ENCODE measurements at places on chromosomes 6 and 20.

- DNase-seq, result no peak
Observed at GRCh38 chr6:41970436-41970846, 28.8 kb upstream of the CCND3 start.

DNA sequence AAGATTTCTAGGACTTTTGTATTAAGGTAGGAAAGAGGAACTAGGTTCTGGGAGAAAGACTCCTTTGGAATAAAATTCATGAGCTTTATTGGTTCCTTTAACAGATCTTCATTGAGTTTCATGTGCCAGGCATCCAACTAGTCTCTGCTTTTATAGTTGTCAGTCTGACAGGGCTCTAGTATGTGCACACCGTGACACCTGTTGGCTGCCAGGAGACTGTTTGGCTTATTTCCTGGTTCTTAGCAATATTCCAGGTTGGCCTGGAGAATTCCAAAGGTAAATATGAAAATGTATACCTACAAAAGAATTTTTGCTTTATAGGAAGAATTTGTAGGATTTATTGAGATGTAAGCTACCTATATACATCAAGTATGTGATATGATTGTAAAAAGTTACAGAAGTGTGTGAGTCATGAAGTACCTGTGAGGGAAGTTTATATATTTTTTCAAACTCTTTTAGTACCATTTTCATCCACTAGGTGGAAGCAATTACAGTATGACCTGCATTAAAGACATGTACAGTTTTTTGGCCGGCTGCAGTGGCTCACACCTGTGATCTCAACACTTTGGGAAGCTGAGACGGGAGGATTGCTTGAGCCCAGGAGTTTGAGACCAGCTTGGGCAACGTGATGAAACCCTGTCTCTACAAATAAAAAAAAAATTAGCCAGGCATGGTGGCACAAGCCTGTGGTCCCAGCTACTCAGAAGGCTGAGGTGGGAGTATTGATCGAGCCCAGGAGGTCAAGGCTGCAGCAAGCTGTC is 35.2 kb downstream of the NDUFAF5 start:
- peak; percentile 40 for DNase-seq

DNA sequence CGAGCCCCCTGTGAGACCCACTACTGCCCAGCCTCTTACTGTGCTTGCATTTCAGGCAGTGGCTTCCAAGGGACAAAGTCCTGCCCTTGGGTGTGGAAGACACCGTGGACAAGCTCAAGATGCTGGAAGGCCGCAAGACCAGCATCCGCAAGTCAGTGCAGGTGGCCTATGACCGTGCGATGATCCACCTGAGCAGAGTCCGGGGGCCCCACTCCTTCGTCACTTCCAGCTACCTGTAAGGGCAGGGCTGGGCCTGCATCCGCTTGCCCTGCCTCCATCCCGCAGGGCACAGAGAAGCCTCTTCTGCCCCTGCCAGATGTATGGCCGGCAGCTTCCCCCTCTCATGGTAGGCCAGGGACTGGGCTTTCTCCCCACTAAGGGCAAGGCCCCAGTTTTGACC is 33.8 kb downstream of the BRPF3 start:
- DNase-seq, result no peak

GRCh38 chr20:24042646-24043045 is 54.1 kb upstream of the GGTLC1 start:
- DNase-seq, result no peak

GRCh38 chr6:26743941-26744699 is 84.6 kb upstream of the ZNF322 start:
- no peak for DNase-seq

DNA sequence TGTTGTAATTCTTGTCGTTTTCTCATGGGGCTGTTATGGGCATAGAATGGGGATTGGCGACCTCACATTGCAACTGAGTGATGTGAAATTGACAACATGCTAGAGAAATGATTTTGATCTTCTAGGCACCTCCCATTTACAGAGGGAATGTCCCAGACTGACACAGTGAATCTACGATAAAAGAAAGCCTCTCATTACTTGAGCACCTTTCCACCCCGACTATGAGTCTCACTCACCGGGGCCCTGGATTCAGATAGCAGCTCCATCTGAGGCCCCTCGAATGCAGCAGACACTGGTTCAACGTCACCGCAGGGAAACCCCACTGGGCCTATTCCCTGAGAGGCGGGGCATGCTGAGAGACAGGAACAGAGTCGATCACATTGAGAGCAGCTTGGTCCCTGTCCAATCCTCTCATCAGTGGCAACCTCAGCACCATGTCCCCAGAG is 49.1 kb downstream of the NFATC2 start:
- no peak for DNase-seq

- DNase-seq, result no peak
Observed at GRCh38 chr20:17635332-17636244, 46.5 kb downstream of the RRBP1 start.

- DNase-seq, result no peak
Observed at GRCh38 chr6:15546591-15546990, 116.2 kb downstream of the DTNBP1 start.

- DNase-seq, result no peak
Observed at GRCh38 chr6:166109608-166110007, 58.0 kb downstream of the TBXT start.

- DNase-seq, result no peak
Observed at GRCh38 chr20:33640287-33640686, 21.8 kb upstream of the C20orf144 start.

DNA sequence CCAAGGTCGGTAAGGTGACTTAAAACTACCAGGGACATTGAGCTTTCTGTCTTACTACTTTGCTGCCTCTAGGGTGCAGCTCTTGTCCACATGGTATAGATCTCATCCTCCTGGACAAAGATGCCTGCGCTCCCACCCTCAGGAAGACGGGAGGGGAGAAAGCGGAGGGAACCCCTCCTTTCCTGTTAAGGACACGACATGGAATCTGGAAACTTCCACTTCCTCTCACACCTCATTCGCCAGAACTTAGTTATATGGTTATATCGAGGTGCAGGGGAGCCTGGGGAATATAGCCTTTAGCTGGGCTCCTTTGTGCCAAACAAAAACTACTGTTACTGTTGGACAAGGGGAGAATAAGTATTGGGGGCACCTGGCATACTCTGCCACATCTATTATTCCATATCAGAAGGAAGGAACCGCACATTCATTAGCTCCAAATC is 224.3 kb upstream of the TSHZ2 start:
- no peak for DNase-seq

DNA sequence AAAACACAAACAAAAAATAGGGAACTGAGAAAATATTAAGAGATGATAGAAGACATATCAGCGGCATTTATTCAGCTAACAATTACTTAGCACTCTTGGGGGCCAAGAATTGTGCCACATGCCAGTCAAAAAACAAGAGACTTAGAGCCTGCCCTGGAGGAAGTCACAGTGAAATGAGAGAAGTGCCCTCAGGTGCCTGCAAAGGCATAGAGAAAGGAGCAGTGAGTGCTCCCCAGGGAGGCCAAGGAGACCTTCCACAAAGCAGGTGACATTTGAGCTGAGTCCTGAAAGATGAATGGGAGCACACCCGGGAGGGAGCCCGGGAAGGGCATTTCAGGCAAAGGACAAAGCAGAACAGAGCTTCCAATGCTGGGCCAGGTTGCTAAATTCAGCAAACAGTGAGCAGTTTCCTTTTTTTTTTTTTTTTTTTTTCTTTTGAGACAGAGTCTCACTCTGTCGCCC is 184.7 kb upstream of the JARID2 start:
- DNase-seq, result no peak

DNA sequence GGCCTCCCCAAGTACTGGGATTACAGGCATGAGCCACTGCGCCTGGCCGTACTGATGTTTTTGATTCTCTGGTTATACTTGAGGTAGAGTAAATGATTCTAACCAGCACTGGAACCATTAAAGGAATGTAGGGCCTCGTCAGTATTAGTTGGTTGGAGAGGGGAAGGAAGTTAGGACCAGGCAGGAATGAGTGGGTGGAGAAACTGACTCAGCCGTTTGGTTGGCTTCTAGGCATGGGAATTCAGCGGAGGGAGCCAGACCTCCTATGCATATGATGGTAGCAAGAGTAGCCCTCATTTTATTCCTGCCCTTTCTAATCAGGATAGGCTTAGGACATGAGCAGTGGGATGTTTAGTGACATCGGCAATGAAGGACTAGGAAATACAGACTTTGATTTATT is 19.0 kb upstream of the SERINC3 start:
- DNase-seq, result no peak

DNA sequence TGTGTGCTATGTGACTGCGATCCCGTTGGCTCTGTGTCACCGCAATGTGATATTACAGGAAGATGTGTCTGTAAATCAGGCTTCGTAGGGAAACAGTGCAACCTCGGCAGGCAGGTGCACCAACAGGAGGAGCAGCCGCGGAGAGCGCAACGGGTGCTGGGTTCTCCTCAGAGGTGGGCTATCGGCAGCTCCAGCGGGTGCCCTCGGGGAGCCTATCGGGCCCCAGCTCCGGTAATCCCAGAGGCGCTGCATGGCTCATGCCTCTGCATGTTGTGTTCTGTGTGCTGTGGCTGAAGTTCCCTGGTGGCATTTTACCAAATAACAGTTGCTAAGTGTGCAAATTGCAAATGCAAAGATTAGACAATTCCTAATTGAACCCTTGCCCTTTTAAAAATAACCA is 409.9 kb downstream of the LAMA2 start:
- no peak for DNase-seq

DNA sequence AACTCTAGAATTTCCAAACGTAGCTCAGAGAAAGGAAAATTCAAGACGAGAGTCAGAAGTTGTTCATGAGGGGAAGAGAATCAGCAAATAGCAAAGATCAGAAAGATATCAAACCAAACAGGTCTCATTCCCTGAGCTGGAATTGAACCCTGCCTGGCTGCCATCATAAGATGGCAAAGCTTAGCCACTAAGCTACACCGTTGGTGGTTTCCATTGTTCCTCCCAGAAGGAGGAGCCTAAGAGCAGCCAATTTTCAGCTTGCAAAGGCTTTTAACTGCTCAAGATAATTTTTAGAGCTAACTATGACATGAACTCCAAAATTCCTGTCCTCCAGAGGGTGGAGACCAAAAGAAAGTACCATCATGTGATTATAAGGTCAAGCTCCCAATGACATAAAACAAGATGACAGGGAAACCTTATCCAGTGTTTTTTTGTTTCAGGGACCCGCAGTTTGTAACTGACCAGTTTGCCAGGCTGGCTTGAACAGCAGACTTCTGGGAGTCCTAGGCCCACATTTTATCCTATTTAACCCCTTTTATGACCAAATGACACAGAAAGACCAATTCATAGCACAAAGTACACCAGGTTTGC is 55.9 kb downstream of the COL11A2 start:
- DNase-seq, result no peak

DNA sequence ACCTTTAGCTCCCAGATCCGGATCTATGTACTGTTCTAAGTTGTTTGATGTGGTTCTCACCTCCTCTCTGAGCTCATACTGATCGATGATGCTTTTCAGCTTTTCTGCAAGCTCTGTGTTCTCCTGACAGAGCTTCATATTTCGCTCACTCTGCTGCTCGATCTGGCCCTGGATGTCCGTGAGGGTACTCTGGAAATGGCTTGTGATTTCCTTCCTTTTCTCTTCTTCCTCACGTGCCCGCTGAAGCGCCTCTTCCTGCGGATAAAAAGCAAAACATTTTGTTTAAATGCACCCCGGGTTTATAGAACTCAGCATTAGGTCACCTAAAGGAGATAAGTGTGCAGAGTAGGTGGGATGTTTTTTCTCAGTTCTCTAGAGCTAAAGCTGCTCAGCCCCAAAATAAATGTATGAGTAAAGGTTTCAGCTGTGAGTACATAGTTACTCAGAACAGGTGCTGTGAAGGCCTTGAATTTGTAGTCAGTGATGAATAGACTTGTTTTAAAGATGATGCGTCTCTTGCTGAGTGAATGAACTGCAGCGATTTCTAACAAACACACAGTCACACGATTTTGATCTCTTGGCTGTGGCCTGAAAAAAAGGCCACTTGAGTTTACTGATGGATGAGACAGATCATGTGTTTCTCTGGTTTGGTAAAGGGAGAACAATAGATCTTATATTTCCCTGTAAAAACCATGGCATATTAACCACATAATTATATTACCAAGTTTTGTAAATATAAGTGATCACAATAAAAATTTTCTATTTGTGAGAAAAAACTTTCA is 29.1 kb downstream of the TXLNB start:
- no peak for DNase-seq

GRCh38 chr6:25155211-25155610 is 124.0 kb upstream of the CARMIL1 start:
- DNase-seq, result no peak

- no peak for DNase-seq
Observed at GRCh38 chr20:37395921-37396415, 50.0 kb downstream of the SRC start.

DNA sequence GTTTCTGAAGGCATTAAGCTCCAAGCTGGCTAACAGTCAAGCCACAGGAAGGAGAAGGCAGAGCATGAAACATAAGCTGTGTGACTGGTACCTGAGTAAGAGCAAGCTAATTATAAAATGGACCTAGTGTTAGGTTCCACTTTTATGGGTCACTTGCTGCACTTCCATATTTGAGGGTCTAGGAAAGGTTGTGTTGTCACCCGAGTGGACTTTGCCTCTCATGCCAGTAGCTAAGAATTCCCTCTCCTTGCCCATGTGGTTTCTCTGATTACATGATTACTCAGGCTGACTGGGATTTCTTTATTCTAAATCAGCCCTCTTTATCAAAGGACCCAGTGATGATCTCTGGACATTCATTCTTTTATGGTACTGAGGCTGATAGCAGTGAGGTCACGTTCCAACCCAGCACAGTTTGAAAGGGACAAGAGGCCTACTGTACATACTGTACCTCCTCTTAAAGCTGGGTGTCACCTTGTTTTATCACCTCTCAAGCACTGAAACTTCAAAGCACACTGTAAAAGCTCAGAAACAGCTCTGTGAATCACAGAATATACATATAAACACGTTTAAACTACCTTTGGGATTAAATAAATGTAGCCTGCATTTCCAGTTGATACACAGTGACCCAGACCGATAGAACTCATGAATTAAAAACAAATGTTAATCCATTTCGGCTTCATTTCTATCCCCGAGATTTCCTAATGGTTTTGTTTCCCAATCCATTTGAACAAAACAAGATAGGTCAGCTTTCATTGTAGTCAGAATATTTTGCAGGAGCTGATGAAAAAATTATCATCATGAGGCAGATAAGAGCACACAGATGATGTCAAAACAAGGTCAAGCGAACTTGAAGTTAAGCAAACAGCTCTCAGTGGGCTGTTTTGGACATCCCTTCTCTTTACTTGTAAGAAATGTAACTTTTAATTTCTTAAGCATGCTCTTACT is 96.5 kb downstream of the ALDH8A1 start:
- no peak for DNase-seq

- DNase-seq, result no peak
Observed at GRCh38 chr6:84866715-84867114, 102.3 kb upstream of the TBX18 start.

DNA sequence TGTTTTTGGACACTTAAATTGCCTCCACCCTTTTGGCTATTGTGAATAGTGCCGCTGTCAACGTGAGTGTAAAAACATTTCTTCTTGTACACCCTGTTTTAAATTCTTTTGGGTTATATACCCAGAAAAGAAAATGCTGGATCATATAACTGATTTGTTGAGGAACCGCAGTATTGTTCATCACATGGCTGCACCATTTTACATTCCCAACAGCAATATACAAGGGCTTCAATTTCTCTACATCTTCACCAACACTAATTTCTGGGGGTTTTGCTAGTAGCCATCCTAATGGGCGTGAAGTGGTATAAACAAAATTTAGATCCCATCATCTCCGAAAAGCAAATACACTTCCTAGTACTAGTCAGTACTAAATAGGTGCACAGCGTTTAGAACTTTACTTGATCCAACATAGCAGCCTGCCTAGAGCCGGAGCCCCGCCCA is 579 bp upstream of the BPHL start:
- DNase-seq, result no peak

GRCh38 chr20:58998656-58999055 is 8.4 kb downstream of the CTSZ start:
- no peak for DNase-seq

All from putamen (tissue), 1 donor.